ENCODE measurements at places on chromosomes 12 and 14. TPM values are rescaled to one million over a fixed set of nuclear protein-coding genes. Genes with fewer than 3 reads are reported as not detected.

DNA sequence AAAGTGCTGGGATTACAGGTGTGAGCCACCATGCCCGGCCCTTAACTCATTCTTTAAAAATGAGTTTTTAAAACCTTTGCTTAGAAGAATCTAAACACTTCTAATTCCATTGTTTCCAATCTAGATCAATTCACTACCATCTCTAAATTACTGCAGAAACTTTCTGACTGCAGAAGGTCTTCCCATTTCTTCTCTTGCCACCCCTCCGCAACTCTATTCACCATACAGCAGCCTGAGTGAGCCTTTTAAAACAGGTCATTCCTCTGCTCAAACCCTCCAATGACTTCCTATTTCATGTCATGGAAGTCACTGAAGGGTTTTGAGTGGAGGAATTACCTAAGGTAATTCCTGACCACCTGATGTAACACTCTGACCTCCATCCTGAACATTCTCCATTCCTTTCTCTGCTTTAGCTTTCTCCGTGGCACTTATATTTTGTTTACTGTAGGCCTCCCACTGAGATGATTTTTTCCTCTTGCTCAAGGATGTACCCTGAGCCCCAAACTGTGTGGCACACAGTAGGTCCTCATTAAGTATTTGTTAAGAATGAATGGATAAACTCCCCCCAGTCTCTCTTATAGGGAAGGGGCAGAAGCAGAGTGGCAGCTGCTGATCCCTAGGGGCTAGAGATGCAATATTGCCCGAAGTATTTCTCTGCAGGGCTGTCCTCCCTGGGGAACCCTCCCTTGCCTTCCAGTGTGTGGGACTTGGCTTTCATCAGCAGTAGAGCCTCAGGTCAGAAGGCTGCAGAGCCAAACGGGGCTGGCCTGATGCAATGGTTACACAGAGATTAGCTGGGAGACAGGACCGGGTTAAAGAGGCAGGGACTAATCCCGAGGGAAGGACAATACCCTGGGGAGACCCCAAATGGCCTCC lies 1.2 kb downstream of the DDIT3 start:
- DNase-seq = peak; percentile 31

GRCh38 chr12:100857418-100857817 lies 62.8 kb downstream of the ANO4 start:
- DNase-seq = no peak

DNA sequence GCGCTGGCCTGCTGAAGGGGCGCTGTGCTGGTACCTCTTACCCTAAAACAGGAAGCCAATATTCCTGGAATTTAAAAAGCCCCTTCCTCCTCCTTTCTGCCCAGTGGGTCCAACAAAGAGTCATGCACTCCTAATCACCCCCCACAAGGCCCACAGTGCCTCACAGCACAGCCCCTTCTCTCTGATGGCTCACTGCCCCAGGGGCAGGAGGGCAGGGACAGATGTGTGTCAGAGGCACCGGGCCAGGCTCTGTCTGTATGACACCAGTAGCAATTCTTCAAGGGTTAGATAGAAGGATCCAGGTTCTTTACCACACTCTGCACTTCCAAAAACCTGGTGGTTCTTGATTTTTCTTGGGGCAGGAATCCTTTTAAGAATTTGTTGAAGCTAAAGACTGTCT lies 8.9 kb downstream of the MYH6 start:
- DNase-seq = no peak

Gene PPFIA2
- not detected for total RNA-seq

Gene CD69
- 26.7 TPM for total RNA-seq
